ENCODE measurements at places on chromosomes 4 and X. TPM values are rescaled to one million over a fixed set of nuclear protein-coding genes. Genes with fewer than 3 reads are reported as not detected.
A peak's percentile ranks its signal among the peaks of the same experiment; 100 is the strongest.

The PDCL2 gene
- not detected for polyA plus RNA-seq

The SAGE1 gene
- not detected for polyA plus RNA-seq

The AR gene
- polyA plus RNA-seq = 10.6 TPM

The RELL1 gene
- polyA plus RNA-seq = 14.1 TPM

The GABRG1 gene
- polyA plus RNA-seq = 0.03 TPM

The NXF2 gene
- not detected for polyA plus RNA-seq

The CHIC1 gene
- polyA plus RNA-seq = 10.2 TPM

The SASH3 gene
- polyA plus RNA-seq = 3.2 TPM

The CXCL3 gene
- polyA plus RNA-seq = not detected

The SPANXB1 gene
- polyA plus RNA-seq = not detected

The NUDT11 gene
- polyA plus RNA-seq = 7.8 TPM

The MAGT1 gene
- polyA plus RNA-seq = 39.7 TPM

The F9 gene
- polyA plus RNA-seq = not detected

- DNase-seq = peak; percentile 17
These were observed 126.9 kb downstream of the VCX3B start for GRCh38 chrX:8591501-8591900.

DNA sequence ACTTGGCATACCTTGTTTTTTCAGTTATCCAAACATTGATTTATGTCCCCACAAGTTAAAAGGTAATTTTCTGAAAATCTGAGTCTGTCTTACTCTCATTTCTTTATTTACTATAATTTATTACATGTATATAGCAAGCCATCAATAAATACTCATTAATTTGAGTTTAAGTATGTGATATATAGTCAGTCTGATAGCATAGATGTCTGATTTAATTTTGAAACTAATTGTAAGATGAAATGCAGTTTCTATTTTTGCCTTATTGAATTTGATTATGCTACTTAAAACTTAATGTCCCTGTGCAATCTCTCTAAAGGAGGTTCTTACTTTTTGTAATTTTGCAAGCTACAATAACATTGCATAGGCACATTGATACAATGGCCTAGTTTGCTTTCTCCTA is 2418.6 kb downstream of the ARAP2 start:
- no peak for DNase-seq

- DNase-seq = no peak
These were observed 7.5 kb upstream of the FAM184B start for GRCh38 chr4:17788956-17789355.

GRCh38 chr4:124722071-124722470 is 9.5 kb upstream of the ANKRD50 start:
- DNase-seq = no peak

DNA sequence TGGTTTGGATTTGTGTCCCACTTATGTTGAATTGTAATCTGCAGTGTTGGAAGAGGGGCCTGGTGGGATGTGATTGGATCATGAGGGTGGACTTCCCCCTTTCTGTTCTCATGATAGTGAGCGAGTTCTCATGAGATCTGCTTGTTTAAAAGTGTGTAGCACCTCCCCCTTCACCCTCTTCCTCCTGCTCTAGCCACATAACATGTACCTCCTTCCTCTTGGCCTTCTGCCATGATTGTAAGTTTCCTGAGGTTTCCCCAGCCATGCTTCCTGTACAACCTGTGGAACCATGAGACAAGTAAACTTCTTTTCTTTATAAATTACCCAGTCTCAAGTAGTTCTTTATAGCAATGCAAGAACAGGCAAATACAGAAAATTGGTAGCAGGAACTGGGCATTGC is 138.7 kb downstream of the INPP4B start:
- DNase-seq = no peak

- no peak for DNase-seq
These were observed 54.2 kb downstream of the CCDC158 start for GRCh38 chr4:76366737-76367136.

GRCh38 chr4:161393602-161394001 is 770.2 kb downstream of the FSTL5 start:
- DNase-seq = no peak

GRCh38 chr4:101009471-101009870 is 337.9 kb downstream of the PPP3CA start:
- no peak for DNase-seq

DNA sequence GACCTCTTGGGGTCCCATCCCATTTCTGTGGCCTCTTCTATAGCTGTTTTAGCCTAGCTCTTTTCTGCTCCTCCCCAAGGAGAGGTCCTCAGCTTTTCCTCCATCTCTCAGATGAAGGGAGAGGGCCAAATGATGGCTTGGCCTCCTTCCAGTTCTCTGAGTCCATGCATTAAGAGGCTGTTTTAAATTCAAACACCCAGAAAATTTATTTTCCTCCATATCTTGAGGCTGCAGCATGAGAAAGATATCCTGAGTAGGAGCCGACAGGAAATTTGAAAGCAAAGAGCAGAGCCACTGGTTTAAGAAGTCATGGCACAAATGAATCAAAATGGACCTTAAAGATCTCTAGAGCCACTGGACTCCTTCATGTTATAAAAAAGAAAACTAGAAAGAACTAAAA is 558.8 kb downstream of the MID1IP1 start:
- no peak for DNase-seq

GRCh38 chrX:19003756-19004155 is 19.8 kb upstream of the PHKA2 start:
- DNase-seq = peak; percentile 15

- no peak for DNase-seq
These were observed 8.1 kb upstream of the CYTL1 start for GRCh38 chr4:5027346-5027745.

DNA sequence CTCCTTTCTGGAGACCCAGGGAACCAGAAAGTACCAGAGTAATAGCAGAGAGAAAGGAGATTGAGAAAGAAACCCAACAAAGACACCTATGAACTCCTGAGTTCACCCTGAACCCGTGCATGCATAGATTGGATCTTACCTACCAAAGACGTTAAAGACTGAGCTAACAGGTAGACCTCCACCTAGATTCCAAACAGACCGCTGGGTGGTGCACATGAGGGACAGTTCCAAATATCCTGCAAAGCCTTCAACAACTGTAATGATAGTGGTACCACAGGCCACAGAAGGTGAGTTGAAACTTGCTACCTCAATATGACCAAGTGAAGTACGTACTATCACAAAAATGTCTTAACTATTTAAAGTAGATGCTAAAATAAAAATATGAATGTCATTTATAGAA is 34.0 kb upstream of the NR0B1 start:
- no peak for DNase-seq

- DNase-seq = no peak
These were observed 286.9 kb downstream of the PACRGL start for GRCh38 chr4:20987191-20987590.

- DNase-seq = no peak
These were observed 3.9 kb downstream of the AIMP1 start for GRCh38 chr4:106320235-106320634.

DNA sequence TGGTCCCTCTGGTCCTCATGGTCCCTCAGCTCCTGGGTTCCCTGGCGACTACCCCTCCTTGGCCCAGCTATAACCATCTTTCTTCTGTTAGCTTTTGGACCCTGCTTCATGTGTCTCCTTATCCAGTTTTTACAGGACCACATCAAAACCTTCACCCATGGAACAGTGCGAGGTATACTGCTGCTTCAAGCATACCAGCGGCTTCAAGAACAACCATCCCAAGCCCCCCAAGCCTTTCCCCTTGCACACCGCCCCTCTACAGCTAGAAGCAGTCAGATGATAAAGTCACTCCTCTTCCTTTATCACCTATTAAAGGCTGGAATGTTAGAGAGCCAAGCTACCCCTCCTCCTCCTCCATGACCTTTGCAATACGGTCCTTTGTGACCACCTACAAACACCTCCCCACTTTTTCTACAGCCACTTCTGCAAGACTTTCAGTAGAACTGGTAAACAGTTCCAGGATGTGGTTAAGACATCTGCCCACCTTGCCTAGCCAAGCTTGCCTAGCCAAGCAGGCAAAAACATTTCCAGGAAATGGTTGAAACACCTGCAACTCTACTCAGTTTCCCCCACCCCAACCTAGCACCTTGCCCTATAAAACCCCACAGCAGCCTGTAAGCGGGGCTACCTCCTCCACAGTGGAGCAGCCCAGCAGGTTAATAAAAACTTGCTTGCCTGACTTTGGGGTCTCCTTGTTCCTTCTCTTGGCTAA is 125.7 kb downstream of the ZC4H2 start:
- DNase-seq = no peak

- DNase-seq = no peak
These were observed 50.5 kb downstream of the GRK4 start for GRCh38 chr4:3013839-3014350.

DNA sequence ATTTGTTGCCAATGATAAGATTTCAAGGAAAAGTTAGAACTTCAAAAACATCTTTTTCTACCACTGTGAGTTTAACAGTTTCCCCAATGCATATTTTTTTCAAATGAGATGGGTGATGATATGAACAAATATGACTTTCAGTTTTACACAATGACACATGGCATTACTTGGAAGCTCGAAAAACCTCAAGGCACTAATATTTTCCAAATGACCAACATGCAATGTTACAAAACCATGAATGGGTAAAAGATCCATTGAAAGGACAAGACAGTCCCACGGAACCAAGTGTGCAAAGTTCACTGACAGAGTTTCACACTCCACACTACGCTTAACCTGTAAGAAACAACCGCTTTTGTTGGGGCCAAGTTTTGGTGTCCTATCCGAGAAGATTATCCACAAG is 84.5 kb downstream of the CD99L2 start:
- no peak for DNase-seq

DNA sequence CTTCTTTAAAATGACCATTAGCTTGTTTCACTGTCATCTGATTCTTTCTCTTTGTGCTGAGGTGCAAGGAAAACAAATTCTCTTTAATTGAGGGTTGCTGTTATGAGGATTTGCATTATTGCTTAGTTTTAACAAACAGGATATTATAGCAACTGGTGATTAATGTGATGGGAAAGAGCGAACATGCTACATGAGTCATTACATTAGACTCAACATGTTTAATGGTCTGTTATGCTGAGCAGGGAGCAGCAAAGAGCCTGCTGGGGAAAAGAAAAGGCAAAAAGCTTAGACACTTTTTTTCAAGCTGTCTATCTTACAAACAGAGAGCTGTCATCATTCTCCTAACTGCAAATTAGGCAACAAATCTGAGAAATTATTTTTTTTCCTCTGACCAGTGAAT is 230.5 kb upstream of the LCORL start:
- DNase-seq = no peak
